ENCODE measurements at places on chromosomes 11 and 22.

DNA sequence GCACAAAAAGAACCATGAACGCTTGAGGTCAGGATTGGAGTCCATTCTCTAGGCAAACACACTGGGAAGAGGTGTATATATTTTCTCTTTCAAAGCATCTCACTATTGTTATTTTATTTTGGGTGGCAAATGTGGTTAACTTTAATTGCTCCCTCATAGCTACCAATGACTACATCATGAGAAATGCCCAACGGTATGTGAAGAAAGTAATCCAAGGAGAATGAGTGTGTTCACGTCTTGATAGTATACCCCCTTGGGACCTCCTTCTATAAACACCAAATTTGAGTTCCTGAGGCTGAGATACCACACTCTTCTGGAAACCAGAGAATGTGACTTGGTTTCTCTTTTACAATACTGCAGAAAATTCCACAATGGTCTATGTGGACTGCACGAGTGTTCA lies 15.8 kb downstream of the OR8D1 start:
- DNase-seq, result no peak

DNA sequence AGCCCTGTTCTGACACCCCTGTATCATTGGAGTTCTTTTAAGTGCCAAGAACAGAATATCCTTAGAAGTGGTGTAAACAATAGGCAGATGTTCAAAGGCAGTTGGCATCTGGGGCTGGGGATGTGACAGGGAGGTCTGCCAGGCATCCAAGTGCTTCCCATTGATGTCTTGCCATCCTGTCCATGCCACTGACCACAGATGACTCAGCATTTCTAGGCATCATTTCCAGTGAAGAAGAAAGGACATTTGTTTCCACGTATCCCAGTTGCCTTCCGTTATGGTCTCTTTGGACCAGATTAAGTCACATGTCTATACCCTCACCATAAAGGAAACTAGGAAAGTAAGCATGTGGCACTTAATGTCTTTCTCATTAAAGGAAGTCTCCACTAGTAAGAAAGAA lies 76.7 kb upstream of the BARX2 start:
- DNase-seq, result no peak

- peak; percentile 12 for DNase-seq
These were observed 113.1 kb upstream of the HSD17B12 start for GRCh38 chr11:43567396-43567975.

GRCh38 chr22:44210722-44211121 lies 30.0 kb downstream of the PARVG start:
- no peak for DNase-seq

- DNase-seq, result no peak
These were observed 1.8 kb downstream of the SLC16A8 start for GRCh38 chr22:38081941-38082828.

GRCh38 chr22:23072077-23072910 lies 2.0 kb downstream of the GNAZ start:
- no peak for DNase-seq

DNA sequence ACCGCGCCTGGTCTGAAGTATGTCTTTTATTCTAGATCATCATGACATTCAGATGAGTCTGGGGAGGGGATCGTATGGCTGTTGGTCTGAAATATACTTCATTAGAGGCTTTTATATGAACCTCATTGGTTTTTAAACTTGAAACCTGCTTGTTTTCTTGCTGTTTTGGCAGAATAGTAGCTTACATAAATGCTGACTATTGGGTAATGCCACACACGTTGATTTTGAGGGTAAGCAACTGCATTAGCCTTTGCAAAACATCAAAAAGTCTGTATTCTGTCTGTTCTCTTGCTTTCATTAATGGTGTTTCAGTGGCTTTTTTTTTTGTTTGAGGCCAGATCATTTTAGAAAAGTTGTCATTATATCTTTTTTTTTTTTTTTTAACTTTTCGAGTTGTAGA lies 14.2 kb downstream of the PPME1 start:
- DNase-seq, result no peak

- no peak for DNase-seq
These were observed 19.1 kb downstream of the RIC3 start for GRCh38 chr11:8149726-8150125.

DNA sequence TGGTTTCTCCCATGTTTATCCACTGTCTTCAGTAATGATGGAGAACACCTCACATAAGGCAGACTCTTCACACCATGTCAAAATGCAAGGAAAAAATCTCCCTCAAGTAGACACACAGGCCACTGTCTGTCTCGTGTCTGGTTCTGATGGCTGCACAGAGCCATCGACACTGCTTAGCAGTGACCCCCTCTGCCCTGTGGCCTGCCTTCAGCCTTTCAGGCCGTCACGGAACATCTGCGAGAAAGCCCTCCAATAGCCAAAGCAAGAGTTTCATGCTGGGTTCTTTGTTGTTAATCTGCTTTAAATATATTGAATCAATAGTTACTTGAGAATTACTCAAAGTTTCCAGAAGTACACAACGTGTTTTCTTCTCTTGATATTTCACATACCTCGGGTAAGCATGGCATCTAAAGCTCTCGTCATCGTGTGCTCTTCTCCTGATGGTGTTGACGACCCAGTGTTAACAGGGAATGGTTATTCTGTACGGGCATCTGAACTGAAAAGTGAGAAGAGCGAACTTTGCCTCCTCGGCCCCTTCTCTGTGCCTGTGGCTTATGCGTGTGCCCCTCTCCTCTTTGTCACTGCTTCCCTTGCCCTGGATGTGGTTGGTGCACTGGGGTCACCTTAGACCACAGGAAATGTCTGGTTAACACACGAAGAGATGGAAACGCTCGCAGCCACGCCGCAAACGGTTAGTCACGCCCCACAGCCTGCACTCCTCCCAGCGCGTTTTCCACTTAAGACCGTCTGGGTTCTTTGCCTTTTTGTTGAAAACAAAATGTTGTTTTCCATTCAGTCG lies 33.4 kb upstream of the CTTN start:
- DNase-seq, result no peak

DNA sequence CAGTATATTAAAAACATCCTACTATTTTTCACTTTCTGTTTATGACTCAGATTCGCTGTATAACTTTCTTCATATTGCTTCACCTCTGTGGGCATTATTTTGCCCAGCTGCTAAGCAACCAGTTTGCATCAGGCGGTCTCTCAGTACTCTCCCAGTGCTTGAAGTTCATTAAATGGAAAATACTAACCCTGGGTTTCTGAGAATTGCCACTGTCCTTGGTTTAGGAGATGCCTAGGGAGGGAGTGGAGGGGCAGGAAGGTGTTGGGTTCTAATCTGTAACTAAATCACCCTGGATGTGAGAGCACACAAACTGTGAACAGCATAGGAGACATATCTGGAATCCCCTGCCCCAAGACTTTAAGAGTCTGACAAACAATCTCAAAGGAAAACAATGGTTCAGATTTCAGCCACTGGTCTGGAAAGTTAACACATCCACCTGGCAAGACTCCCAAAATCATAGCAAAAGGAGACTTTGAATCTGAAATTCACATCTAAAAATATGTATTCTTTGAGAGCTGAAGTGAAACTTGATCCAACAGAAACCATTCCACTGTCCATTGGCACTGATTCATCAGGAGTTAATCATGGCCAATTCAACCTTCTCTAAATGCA lies 540.0 kb downstream of the SOX6 start:
- no peak for DNase-seq
